CD4-positive, alpha-beta T cell (primary cell): ENCODE measurements at places on chromosomes 3 and 15.

GRCh38 chr3:149085828-149086231, 503 bp downstream of the HLTF start:
- peak; percentile 53 for DNase-seq

DNA sequence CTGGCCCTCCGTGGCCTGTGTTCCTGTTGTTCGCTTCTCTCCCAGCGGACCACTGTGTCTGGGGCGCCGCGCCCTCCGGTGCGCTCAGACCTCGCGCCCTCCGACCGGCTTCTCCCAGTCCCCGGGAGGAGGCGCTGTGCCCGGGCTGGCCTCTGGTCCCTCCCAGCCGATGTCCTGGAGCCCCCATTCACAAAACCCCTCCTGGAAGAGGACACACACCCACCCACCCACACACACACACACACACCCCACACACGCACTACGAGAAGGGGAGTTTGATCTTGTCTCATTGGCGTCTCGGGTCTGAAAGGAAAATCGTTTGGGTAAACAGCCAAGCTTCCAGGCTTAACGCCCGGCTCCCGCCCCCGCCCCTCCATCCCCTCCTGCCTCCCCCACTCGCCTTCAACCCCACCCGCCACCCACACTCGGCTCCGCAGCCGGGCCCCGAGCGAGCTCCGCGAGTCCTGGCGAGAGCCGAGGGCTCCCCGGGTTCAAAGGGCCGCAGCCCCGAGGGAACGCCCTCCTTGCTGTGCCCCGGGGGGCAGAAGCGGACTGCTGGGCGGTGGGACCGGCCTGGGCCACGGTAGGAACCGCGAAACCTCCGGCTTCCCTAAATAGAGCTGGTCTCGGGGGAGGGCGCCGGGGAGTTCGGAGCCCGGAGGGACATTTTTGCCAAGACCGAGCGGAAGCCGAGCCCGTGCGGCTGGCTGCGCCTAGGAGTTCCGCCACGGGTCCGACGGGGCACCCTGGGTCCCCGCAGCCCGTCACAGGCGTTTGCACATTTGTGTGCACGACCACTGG, 23.6 kb downstream of the NR2F2 start:
- no peak for DNase-seq

GRCh38 chr15:61411902-61412510, 182.9 kb upstream of the RORA start:
- DNase-seq = no peak

GRCh38 chr3:25349828-25350724, 78.0 kb upstream of the RARB start:
- DNase-seq = no peak

DNA sequence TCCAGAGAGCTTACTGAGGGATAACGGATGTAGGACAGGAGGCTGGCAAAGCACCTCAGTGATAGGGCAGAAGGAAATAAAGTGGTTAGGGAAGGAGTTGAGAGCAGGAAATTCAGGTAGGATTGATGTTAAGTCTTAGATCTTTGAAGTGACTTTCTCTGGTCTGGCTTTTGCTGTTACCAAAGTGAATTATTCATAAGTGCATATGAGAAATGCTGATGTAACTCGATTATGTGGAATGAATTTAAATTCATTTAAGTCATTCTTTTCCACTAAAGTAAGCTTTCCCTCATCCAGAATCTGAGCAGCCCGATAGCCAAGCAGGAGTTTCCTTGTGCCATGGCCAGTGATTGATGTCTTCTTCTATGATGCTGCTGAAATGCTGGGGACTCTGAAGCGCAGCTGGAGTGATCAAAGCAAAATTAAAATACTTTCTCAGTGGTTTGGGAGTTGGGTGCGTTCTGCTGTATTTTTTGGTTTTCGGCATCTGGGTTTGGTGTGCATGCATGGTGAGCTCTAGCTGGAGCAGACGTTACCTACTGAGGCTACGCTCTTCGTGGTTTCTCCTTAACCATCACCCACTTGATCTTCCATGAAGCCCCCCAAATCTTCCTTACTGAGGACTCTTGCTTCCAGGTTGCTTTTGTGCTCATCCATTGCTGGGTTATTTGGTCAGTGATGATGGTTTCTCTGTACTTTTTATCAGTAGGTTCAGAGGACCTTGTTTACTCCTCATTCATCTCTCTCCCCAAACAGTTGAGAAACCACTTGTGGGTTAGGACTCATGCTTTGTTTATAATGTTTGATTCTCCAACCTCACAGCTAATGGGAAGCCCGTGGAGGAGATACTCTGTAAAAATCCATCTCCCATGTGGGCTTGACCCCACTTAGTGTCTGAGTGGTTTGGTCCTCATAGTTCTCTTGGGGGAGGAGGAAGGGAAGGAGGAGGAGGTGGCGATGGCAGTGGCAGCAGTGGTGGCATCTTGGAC, 72.5 kb downstream of the IGF1R start:
- DNase-seq = no peak

DNA sequence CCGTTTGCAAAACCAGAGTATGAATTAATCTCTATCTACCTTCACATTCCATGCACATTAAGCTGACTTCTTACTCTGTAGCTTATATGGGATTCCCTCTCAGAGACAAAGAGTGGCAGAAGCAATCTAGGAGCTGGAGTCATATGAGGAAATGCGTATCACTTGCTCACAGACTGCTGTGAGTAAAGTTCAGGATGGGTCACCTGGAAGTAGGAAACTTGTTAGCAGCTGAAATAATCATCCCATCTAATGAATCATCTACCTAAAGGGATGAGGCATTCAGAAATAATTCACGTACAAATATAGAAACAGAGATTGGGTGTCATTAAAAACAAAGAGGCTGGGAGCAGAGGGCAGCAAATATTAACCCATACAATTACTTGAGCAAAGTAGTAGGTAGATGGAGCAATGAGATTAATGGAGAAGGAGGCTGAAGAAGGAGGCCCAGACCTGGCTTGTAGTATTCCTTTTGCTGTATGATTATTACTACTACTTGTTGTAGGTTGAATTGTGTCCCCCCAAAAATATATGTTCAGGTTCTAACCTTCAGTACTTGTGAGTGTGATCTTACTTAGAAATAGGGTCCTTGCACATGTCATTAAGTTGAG, 866.3 kb downstream of the ROBO2 start:
- no peak for DNase-seq

DNA sequence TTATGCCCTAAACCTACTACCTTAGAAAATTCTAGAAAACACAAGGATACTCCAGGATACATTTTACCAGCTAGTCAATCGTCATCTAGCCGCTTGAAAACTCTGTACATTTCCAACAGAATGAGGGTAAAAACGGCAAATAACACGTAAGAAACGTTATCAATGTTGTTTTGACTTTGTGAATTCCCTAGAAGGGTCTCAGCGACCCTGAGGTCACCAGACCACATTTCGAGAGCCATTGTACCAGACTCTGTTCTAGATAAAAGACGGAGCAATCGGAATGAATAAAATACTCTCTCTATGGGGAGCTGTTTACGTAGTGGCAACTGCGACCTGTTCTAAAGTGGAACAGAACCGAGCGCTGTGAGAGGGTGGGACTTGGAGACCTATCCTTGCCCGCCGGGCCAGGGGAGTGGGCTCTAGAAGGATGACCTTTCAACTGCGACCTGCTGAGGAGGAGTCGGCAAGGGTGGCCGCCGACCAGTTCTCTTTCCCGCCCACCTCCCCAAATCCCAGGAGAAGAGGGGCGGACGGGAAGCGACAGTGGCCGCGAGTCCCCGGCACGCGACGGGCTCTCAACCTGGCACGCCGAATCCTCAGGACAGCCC, 778 bp upstream of the AP4E1 start:
- peak; percentile 31 for DNase-seq

DNA sequence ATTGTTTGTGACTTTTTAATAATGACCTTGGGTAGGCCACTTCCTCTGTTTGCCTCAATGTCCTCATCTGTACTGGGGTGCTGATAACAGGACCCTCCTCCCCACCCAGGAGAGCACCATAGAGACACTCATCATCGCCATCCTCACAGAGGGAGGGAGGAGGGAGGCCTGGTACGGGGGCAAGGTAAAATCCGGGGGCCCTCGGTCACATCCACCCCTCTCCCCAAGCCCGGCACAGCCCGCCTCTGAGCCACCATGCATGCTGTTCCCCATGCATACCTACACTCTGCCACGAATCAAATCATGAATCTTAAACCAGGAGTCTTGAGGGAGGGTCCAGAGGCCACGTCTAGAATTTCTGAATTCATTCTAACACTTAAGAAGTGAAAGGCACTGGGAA, 74.9 kb upstream of the IQSEC1 start:
- DNase-seq = no peak

DNA sequence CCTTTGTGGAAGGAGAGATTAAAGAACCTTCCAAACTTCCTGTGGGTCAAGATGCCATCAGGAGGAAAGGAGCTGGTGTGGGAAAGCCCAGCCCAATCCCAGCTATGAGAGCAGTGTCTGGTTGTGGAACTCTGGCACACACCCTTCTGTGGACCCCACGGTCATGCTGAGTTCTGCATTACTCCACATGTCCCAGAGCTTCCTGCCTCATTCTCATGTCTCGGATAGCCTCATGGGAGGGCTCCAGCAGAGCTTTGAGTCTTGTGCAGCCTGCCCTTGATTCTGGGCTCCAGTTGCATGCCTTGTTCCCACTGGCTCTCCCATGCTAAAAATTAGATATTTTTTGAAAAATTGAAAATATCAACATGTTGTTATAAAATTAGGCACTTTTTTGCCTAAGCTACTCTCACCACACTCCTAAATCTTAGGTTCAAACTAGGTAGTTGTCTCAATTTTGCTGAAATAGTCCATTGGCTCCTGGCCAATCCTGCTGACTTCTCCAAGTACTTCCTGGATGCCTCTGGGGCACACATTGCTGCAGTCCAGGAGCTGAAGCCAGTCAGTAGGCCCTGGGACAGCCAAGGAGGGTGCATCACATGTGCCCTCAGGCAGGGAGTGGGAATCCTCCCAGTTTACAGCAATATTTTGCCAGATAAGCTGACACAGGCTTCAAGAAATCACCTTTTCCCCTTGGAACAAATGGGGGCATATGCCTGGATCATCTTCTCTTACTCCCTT, 144.3 kb downstream of the EEFSEC start:
- no peak for DNase-seq

DNA sequence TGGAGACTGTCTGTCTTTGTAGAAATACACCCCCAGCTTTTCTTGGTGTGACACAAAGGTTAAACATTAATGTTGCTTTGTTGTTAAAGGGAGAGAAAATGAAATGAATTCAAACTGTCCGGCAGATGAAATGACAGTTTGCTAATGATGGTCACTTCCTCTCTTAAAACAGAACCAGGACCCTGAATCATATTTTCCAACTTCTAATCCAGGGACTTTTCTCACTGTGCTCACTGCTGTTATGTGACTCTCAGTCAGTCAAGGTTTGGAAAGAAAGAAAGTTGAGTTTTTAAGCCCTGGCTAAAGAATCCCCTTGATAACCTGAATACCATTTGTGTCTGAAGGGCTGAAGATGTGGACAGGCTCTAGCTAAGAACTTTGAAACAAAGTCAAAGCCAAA, 215.8 kb downstream of the AGBL1 start:
- no peak for DNase-seq

GRCh38 chr3:112304611-112305010, 10.6 kb upstream of the SLC9C1 start:
- no peak for DNase-seq

- no peak for DNase-seq
Observed at GRCh38 chr15:89504166-89504565, 7.8 kb upstream of the RHCG start.

DNA sequence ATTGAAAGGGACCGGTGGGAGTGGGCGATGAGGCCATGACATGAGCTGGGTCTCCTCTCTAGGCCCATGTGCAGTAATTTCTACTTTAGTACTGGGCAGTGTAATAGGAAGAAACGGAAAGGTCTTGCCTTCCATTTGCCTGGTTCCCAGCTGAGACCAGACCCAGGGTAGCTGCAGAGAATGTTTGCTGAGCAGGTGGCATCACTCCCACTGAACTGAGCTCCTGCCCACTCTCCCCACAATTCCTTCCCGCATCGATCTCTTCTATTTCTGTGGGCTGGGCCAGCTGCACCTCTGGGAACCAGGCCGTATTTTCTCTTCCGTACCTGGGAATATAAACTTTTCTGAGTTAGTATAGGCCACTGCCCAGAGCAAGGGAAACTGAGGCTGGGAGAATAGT, 15.8 kb downstream of the ESYT3 start:
- DNase-seq = no peak
